ENCODE measurements at places on chromosomes 5 and 9. TPM values are rescaled to one million over a fixed set of nuclear protein-coding genes. Genes with fewer than 3 reads are reported as not detected.

Gene CTSV
- total RNA-seq = 1.5 TPM

Gene LTC4S
- total RNA-seq = 13.2 TPM

Gene DND1
- 0.69 TPM for total RNA-seq

Gene TICAM2
- total RNA-seq = 4.0 TPM

Gene NME5
- total RNA-seq = 9.0 TPM

Gene DTWD2
- 5.2 TPM for total RNA-seq

- no peak for DNase-seq
These were observed 1.1 kb upstream of the SMC2 start for GRCh38 chr9:104092875-104093600.

DNA sequence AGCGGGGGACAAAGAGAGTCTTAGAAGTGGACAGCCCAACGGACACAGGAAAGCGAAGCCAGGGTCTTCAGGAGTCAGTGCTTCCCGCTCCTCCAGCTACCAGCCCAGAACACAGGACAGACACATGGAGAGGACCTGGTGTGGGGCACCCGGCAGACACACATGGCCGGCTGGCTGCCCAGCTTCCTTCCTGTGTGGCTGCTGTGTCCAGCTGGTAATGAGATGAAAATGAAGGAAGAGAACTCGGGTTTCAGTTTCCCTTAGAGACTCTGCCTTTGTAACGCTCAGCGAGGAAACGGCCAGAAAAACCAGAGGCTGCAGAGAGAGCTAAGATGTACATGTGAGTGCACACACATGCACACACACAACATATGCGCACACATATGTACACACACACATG, 87.5 kb downstream of the SECISBP2 start:
- no peak for DNase-seq

- DNase-seq = peak; percentile 34
These were observed 33.5 kb upstream of the EBF1 start for GRCh38 chr5:159133041-159133741.

GRCh38 chr9:133991964-133992779, at the start of gene VAV2:
Gene VAV2, minus strand, starts transcription at chr9:133992324. Its CDS starts 46 bp downstream, at chr9:133992278.
- peak; percentile 48 for DNase-seq

- peak; percentile 86 for DNase-seq
These were observed at the start of gene MYO10 for GRCh38 chr5:16936150-16936988. Gene MYO10, minus strand, starts transcription at chr5:16936288. Its CDS starts 480 bp downstream, at chr5:16935808.

- DNase-seq = no peak
These were observed 443.0 kb upstream of the KLF4 start for GRCh38 chr9:107932601-107933000.

- no peak for DNase-seq
These were observed 50.3 kb downstream of the MAN2A1 start for GRCh38 chr5:109739741-109740728.
